ENCODE measurements at places on chromosomes 6 and 20. TPM values are rescaled to one million over a fixed set of nuclear protein-coding genes. Genes with fewer than 3 reads are reported as not detected.
A peak's percentile ranks its signal among the peaks of the same experiment; 100 is the strongest.

DNA sequence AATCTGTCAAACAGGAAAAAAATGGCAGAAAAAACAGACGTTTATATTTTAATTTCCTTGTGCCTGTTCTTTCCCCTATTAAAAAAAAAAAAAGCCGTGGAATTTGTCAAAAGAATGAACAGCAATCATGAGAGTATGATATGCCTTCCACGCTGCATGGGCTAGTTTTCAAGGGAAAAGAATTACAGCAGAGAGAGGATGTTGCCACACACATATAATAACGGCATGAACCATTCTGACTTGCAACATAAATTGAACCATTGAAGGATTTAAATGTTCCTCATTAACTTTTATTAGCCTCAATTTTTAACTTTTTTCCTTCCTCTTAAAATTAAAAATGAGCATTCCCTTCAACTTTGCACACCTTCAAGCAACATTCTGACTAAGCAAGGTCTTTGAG lies 301.8 kb downstream of the FOXC1 start:
- H3K27ac ChIP-seq, result no peak overlapping the region
- H3K4me1 ChIP-seq, result no peaks in the 10 kb centered on the region
- DNase-seq, result no peak
- H3K27me3 ChIP-seq, result no peaks in the 10 kb centered on the region

ETV7 gene
- 4.8 TPM for total RNA-seq

GRCh38 chr6:74170118-74170517 lies 474.1 kb downstream of the CD109 start:
- H3K27ac ChIP-seq, result peak overlapping the region; percentile 40
- no peaks in the 10 kb centered on the region for H3K36me3 ChIP-seq
- H3K4me3 ChIP-seq, result no peak overlapping the region
- DNase-seq, result no peak

DNA sequence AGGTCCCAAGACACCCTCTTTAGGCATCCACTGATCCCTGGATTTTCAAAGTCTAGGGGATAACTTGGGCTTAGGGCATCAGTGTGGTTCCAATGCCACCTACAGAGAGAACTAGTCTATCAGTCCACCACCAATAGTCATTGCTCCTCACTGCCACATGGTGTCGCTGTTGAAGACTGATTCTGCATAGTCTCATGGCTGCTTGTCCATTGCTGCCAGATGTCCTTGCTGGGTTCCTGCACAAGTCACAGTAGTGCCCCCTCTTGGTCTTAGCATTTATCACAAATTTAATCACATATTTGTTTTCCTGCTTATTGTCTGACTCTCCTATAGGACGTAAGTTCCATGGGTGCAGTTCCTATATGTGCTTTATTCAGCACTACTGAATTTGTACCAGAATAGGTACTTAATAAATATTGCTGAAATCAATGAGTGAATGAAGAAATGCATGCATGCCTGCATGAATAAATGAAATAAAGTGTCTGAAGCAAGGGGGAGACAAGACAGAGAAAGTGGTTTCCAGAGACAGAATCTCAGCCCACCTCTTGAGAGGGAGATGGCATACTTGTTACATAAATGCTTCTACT lies 45.9 kb upstream of the RALY start:
- H3K4me3 ChIP-seq, result no peak overlapping the region
- H3K4me1 ChIP-seq, result no peaks in the 10 kb centered on the region
- no peaks in the 10 kb centered on the region for H3K36me3 ChIP-seq
- no peak overlapping the region for H3K27ac ChIP-seq
- no peaks in the 10 kb centered on the region for H3K27me3 ChIP-seq

DNA sequence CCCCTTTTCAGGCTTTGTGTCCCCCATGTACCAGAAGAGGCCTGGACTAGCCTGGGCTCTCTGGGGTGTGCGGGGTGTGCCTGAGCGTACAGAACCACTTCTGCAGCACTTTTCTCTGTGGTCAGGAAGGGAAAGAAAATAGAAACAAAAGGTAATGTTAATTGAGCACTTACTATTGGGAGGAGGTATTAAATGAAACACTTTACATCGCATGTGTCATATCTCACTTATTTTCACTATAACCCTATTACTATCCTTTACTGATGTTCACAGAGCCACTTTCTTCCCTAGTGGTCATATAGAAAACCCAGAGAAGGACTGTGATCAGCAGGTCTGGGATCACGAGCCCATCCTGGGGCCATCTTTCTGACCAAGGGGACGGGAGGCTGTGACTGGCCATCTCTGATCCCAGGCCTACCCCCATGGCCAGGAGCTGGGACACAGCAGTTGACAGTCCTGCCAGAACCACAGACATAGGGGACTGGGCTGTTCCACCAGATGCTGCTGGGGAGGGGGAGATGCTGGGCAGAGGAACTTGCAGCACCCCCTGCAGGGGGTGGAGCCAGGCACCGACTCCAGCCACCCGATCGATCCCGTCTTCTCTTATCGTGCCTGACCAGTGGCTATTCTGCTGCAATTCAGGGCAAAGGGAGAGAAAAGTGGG lies 107.6 kb downstream of the VEGFA start:
- no peaks in the 10 kb centered on the region for H3K4me1 ChIP-seq
- no peaks in the 10 kb centered on the region for H3K27me3 ChIP-seq
- no peak for DNase-seq
- H3K36me3 ChIP-seq, result no peaks in the 10 kb centered on the region

DNA sequence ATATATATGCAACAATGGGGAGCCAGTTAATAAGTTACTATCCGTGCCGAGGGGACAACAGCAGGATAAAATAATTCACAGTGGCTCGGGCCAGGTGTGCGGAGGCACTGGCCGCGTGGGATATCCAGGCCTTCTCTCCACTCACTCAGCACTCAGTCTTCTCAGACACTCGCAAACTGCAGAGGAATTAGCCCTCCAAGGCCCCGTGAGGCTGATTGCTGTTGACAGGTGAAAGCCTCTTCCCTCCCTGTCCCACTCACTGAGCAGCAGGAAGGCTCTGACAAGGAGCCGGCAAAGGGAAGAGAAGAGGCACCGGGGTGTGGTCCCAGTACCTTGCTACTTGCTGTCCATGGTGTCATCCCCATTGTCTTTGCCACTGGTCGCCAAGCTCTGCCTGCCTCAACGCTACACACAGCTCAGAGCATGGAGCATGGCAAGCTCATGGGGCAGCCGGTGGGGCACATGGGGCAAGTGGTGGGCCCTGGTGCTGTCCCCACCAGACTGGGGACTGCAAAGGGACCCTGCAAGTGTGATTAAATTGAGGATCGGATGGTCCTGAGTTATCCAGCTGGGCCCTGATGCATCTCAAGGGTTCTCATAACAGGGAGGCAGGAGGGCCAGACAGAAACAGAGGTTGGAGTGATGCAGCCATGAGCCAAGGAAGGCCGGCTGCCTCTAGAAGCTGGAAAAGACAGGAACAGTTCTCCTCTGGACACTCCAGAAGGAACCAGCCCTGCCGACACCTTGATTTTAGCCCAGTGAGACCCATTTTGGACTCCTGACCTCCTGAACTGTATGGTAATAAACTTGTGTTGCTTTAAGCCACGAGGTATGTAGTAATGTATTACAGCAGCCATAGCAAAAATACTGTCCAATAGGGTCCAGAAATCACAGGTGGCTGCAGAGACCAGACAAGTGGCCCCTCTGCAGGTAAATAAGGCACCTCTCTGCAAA lies 119.7 kb downstream of the PSMB1 start:
- H3K4me1 ChIP-seq, result peaks cover 8% of the 10 kb centered on the region
- no peak overlapping the region for H3K27ac ChIP-seq
- H3K36me3 ChIP-seq, result no peaks in the 10 kb centered on the region
- no peak for DNase-seq

BMP5 gene
- not detected for total RNA-seq

KCNG1 gene
- not detected for total RNA-seq

DNA sequence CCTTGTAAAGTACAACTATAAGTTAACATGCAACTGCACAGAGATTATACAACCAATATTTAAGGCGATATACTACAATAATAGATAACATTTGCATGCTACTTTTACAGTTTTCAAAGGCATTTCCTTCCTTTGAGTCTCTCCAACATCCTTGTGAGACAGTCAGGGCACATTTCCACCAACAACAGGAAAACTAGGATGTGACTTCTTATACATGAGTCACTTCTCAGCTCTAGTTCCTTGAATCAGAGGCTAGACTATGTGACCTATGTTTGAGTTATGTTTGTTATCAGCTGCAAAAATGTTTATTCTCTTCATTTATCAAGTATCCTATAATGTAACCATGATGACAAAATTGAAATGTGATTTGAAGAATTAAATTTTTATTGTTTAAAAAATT lies 51.7 kb upstream of the TFAP2D start:
- no peaks in the 10 kb centered on the region for H3K36me3 ChIP-seq
- H3K4me1 ChIP-seq, result no peaks in the 10 kb centered on the region
- H3K27ac ChIP-seq, result no peak overlapping the region
- DNase-seq, result no peak

DNA sequence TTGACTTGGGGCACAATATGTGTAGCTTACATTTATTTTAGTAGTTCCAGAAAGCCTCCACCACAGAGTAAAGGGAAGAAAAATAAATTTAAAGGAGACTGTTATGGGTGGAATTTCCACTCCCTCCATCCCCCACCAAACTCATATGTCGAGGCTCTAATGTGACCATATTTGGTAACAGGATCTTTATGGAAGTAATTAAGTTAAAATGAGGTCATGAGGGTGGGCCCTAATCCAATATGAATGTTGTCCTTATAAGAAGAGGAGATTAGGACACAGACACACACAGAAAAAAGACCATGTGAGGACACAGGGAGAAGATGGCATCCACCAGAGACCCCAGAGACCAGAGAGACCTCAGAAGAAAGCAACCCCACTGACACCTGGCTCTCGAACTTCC lies 189.7 kb downstream of the EDN1 start:
- peaks cover 13% of the 10 kb centered on the region for H3K4me1 ChIP-seq
- H3K27me3 ChIP-seq, result no peaks in the 10 kb centered on the region
- H3K4me3 ChIP-seq, result no peak overlapping the region
- no peak for DNase-seq
- H3K36me3 ChIP-seq, result no peaks in the 10 kb centered on the region
- no peak overlapping the region for H3K27ac ChIP-seq

COL9A3 gene
- total RNA-seq, result 2.3 TPM

DNA sequence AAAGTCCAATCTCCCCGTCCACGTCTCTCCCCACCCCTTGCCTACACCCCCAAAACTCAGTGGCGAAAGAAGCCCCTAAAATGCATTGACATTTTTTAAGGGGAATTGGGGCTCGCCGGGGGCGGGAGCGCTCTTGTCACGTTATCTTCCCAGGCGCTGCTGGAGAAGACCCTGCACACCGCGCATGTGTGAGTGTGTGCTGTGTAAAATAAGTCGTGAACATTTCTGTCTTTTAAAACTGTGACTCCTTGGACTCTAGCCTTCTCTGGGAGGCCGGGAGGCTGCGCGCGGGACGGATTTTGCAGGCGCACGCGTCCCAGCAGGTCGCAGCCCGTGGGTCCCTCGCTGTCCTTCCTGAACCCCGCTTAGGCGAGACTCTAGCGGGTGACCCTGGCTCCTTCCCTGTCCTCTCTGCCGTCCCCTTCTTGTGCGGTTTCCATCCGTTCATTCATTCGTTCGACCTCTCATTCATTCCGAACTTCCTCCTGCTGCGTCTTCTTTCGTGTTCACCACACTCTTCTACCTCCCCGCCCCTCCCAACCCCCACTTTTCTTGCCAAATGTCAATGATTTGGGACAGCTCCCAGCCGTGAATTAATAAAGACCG lies 2.2 kb downstream of the NRN1 start:
- DNase-seq, result peak; percentile 34
- peaks cover 71% of the 10 kb centered on the region for H3K4me1 ChIP-seq
- H3K27me3 ChIP-seq, result peaks cover 100% of the 10 kb centered on the region
- no peaks in the 10 kb centered on the region for H3K36me3 ChIP-seq
- peak overlapping the region; percentile 30 for H3K4me3 ChIP-seq

DNA sequence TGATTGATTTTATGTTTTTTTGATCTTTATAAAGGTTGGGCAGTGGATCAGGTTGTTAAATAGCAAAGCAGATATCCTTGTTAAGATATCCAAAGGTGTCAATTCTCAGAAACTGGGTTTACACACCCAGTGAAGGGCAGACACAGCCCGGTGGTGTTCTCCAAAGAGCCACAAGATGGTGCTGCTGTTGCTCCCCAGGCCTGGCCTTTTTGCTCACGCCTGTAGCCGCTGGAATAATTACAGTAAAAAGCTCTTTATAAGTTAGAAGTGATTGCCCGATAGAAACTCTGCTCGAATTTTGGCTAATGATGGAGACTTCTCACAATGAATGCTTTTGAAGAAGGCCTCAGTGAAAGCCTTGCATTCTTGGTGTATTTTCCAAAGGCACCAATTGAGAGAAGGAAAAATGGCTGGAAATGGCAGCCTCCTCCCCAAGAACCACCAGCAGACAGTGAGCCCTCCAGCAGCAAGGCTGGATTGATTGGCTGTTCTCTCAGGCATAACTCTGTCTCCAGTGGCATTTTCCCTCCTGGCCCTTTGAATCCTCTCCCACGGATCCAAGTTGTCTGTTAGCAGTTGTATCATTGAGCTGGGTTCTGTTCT lies 120.5 kb upstream of the CHD6 start:
- no peaks in the 10 kb centered on the region for H3K36me3 ChIP-seq
- no peaks in the 10 kb centered on the region for H3K27me3 ChIP-seq
- H3K4me1 ChIP-seq, result no peaks in the 10 kb centered on the region
- no peak overlapping the region for H3K27ac ChIP-seq
- H3K4me3 ChIP-seq, result no peak overlapping the region
- peak; percentile 78 for DNase-seq

SNX3 gene
- 86.4 TPM for total RNA-seq

VSX1 gene
- total RNA-seq, result not detected

GRCh38 chr6:170575250-170575649 lies 9.2 kb downstream of the PDCD2 start:
- H3K4me1 ChIP-seq, result no peaks in the 10 kb centered on the region
- no peak overlapping the region for H3K27ac ChIP-seq
- DNase-seq, result no peak
- peaks cover 91% of the 10 kb centered on the region for H3K36me3 ChIP-seq

DNA sequence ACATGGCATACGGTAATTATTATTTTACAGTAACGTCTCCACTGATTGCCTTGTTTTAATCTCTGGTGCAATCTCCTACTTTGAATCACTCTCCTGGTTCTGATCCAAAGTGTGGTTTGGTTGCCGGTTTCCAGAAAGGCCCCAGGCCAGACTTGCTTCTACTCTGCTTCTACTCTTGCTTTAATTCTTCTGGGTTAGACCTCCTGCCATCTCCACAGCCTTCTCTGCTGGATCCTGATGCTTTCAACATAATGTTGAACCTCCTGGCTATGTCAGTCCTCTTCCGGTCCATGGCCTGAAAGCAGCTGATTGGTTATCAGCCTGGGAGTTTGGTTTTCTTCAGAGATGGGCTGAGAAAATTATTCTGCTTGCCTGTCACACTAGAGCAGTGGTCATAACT lies 266.5 kb upstream of the RIMS1 start:
- no peak overlapping the region for H3K27ac ChIP-seq
- no peaks in the 10 kb centered on the region for H3K27me3 ChIP-seq
- no peaks in the 10 kb centered on the region for H3K4me1 ChIP-seq
- no peak for DNase-seq
- H3K36me3 ChIP-seq, result no peaks in the 10 kb centered on the region

FAM217A gene
- total RNA-seq, result not detected

NR2E1 gene
- total RNA-seq, result not detected

DNA sequence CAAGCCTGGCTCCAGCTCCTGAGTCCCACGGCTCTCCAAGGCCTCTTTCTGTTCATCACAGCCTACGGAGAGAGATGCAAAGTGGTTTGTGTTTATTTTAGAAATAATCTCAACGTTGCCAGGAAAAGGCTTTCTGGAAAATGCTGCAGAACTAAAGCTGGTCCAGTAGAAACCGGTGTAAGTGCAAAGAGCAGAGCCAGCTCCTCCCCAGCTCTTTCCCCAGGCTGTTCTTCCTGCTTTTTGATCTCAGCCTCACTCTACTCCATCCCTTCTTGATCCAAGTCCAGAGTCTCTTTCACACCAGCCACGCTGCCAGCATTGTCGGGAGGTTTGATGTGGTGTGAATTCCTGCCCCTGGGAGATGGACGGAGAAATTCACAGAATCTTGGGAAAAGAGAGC lies 69.8 kb downstream of the TMEM170B start:
- no peaks in the 10 kb centered on the region for H3K36me3 ChIP-seq
- H3K27me3 ChIP-seq, result no peaks in the 10 kb centered on the region
- H3K27ac ChIP-seq, result peak overlapping the region; percentile 54
- peaks cover 30% of the 10 kb centered on the region for H3K4me1 ChIP-seq
- no peak overlapping the region for H3K4me3 ChIP-seq
